ENCODE measurements at places on chromosomes 6 and 20.

DNA sequence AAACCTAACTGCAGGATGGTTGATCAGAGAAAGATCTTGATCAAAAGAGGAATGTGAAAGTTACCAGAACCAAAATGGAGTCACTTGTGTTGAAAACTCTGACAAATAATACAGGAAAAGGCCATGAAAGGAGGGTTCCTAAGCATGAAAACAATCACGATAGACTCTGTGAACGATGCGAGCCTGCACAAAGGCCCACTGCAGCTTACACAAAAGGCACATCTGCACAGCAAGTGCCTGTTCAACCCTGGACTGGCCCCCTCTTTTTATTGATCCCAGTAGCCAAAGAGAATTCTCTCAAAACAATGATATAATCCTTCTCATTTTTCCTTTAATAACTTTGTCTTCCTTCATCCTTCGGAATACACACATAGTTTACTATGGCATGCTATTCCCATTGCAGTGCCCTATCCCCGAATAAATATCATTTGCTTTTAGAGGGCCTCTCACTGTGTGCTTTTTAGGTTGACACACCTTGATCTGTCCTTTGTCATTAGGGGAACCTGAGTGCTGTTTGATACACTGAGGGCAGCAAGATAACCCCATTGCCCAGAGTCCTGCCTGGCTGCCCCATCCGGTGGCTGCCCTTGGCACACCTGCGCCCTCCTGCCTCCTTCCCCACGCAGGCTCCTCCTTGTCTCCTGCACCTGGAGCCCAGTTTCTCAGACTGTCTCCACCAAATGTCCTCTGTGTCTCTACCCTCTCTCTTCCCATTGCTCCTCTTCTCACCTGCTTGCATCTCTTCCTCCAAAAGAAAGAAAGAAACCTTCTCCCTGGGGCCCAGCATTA lies 98.3 kb upstream of the FRMD1 start:
- no peak for DNase-seq

- no peak for DNase-seq
These were observed 109.6 kb downstream of the ASXL1 start for GRCh38 chr20:32467506-32468312.

DNA sequence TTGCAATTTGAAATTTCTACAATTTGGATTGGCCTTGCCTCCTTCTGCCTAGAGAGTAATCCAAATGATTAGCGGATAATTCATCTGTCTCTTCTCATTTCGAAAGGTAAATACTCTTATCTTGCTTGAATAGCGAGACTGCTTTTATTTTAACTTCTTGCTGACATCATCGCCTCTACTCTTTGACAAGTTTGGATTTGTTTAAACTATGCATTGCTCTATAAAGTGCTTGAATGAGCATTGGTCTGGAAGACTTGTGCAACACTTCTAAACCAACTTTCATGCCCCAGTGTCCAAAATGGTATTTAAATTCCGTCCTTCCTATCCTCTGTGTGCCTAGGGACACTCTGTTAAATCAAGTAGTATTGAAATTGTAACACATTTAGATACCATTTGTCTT lies 384.1 kb upstream of the SLC35B3 start:
- no peak for DNase-seq

DNA sequence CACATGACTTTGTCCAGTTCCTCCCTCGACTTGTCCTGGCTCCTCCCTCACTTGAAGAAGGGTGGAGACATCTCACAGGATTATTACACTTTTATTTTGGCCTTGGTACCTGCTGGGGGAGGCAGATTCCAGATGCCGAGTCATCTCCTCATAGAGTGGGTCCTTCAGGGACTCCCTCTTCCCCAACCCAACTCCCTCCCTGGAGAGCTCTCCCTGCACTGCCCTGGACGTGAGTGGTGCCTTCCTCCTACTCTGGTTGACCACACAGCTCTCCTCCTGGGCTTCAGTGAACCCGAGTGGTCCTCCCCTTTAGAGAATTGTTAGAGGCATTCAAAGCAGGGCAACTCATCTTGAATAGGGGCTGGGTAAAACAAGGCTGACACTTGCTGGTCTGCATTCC lies 40.9 kb upstream of the MC3R start:
- no peak for DNase-seq

- DNase-seq: no peak
These were observed 301.8 kb downstream of the TAF4 start for GRCh38 chr20:61763740-61764400.

DNA sequence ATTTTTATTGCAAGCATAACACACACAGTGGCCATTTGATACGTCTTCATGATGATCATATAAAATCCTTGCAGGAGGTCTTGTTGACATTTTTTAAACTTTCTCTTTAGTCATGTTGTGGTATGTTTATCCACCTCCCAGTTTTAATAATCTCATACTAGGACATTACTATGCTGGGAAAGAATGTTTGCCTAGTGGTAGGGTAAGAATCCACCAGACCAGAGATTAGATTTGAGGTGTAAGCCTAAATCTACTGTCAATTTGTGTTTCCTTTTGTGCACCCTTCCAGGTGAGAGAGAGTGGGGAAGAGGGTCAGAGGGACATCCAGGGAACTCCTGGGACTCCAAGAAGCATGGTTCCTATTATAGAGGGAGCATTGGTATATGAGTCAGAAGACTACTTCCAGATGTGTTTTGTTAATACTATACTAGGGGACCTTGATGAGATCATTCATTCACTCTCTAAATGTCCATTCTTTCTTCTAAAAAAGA lies 298.3 kb upstream of the SASH1 start:
- DNase-seq: no peak

- DNase-seq: peak; percentile 52
These were observed at the start of gene BCL2L1 for GRCh38 chr20:31722257-31723068. BCL2L1 (minus strand) TSS chr20:31722868; CDS start chr20:31722218, 650 bp downstream.

DNA sequence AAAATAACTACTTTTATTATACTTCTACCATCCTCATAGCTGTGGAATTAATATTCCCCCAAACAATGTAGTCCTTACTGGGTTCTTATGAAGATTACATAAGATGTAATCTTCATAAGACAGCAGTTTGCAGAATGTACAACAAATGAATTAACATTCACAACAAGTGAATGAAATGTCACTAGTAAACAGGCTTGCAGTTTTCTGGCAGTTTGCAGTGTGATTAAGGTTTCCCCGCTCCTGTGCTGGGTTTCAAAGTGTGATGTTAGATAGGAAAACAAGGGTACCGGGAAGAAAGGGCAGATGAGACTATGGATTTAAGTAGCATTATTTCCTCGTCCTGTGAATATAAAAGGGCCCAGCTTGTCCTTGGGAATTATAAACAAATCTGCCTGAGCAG lies 22.5 kb downstream of the ARFGEF3 start:
- no peak for DNase-seq

DNA sequence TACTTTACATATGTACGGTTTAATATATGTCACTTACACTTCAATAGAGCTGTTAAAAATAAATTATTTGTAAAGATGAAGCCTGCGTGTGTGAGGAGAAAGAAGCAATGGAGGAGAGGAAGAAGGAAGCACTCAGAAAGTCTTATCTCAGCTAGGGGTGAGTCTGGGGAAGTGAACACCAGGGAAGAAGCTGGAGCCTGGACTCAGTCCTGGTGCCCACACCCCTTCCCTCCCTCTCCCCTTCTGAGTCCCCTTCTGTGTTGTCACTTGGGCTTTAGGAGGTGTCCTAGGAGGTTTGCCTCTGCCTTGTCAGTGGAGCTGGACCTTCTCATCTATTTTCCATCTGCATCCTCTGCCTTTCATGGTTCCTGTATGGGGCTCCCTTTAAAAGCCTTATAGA lies 1.9 kb downstream of the SIRPB2 start:
- no peak for DNase-seq

GRCh38 chr6:43823879-43824702 lies 54.1 kb downstream of the VEGFA start:
- DNase-seq: no peak

GRCh38 chr6:13496513-13497190 lies 9.3 kb upstream of the GFOD1 start:
- no peak for DNase-seq

DNA sequence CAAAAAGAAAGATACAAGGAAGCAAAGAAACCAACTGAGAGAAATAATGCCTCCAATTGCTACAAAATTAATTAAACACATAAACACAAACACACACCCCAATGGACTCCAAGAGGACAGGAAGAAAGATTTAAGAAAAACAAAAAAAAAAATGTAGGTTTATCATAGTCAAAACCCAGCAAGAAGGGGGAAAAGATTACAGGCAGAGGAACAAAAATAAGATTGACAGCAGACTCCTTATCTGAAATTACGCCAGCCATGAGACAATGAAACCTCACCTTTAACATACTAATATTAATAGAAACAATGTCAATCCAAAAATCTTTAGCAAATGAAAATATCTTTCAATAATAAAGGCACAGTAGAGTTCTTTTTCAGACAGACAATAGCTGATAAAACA lies 155.8 kb downstream of the RNGTT start:
- no peak for DNase-seq

DNA sequence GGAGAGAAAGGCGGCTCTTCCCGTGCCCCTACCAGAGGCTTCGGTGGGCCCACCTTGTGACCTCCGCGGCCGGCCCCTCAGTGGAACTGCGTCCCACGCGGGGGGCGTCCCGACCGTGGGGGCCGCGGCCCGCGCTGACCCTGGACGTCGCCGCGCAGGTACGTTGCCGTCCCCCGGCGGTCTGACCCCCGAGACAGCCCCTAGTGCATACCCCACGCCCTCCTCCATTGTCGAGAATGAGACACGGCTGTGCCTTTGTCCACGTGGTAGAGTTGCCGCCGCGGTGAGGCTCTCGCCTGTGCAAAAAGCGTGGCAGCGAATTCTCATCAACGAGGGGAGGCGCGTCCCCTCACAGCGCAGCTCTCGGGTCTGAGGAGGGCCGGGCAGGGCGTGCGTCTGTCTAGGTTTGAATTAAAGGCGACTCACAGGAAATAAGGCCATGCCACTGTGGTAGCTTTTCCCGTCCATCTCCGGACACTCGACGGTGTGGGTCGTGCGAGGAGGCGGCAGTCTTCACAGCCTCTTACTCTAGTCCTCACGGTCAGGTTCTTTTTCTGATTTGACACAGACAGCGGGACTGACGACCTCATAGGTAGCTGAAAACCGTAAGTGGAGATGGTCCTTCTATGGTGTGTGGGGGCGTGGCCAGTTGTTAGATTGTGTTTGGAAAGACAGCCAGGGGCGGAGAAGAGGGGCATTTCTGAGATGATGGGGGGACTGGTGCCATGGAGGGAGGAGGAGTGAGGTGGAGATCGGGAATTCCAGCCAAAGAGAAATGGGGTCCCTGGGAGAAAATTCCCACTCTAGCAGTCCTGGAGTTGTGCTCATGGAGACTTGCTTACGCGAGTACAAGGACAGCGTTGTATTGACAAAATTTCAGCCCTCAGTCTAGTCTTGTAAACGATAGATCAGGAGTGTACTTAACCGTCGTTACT lies 580 bp downstream of the NXT1 start:
- no peak for DNase-seq

DNA sequence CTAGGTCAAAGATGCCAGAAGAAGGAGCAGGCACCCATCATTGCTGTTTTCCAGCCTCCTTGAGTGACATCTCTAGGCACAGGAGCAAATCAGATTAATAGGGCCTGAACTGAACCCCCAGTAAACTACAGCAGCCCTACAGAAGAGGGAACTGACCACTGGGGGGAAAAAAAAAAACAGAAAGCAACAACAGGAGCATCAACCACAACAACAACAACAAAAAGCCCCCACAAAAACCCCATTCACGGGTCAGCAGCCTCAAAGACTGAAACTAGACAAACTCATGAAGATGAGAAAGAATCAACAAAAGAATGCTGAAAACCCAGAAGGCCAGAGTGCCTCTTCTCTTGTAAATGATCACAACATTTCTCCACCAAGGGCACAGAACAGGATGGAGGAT lies 537.4 kb upstream of the BTBD3 start:
- DNase-seq: no peak

- DNase-seq: no peak
These were observed 117.4 kb upstream of the HDGFL1 start for GRCh38 chr6:22451962-22452361.

DNA sequence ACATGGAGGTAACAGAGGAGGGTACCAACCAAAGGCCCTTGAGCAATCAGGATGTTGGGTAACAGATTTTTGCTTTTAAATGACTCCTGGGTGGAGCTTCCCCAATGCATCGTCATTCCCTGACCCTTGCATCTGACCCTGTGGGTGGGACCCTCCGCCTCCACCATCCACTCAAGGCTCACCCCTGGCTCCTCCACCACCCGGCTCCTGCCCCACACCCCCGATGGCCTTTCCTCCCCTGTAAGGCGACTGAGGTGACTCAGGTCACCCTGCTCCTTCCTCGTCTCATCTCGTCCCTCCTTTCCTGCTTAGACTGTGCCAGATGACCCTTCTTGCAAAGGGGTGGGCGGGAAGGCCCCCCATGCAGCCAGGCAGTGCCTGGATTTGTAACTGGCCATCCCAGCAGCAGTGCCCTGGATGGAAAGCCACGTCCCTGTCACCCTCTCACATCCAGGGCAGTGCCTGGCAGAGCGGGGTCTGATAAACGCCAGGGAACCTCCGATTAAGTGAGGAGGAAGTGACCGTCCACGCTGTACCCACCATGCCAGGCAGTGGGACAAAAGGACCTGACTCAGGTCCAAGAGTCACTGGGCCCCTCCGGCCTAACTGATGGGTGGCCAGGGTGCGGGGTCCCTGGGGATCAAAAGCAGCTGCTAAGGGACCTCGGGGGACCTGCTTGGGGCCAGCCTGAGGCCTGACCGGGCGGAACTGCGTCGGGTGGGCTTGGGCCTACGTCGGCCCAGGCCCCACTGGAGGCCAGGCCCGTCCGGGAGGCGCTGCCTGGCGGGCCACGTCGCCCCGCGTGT lies 624 bp upstream of the NPEPL1 start:
- no peak for DNase-seq

GRCh38 chr20:258269-258858 lies 840 bp downstream of the DEFB132 start:
- no peak for DNase-seq

DNA sequence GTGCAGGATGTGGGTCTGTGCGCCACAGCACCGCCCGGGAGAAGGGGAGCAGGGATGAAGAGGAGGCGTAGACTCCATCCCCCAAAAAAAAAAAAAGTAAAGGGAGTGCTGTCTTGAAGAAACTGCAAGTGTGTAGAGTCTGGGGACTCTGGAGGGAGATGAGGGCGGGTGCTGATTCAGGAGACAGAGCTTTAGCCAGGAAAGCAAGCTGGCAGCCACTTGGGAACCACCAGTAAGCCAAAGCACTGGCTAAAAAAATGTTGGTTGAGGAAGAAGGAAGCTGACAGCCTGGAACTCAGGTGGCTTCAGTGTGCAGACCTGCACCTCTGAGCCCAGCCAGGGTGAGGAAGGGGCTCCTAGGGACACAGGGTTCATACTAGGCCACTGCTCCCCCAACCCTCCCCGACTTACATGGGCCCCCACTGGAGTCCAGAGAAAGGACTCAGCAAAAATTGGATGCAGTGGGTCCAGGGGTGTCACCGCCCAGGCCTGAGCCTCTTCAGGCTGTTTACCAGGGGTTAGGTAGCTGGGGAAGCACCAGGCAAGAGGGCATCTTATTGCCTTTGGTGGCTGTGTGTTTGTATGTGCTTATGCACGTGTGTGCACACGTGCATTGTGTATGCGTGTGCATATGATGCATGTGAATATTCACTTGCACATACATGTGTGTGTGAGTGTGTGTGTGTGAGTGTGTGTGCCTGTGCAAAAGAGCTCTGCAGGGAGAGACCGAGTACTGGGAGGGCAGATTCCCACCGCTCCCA lies 153.5 kb upstream of the MLN start:
- no peak for DNase-seq
